AG04450 (cell line): ENCODE measurements at places on chromosomes 1 and 21.

DNA sequence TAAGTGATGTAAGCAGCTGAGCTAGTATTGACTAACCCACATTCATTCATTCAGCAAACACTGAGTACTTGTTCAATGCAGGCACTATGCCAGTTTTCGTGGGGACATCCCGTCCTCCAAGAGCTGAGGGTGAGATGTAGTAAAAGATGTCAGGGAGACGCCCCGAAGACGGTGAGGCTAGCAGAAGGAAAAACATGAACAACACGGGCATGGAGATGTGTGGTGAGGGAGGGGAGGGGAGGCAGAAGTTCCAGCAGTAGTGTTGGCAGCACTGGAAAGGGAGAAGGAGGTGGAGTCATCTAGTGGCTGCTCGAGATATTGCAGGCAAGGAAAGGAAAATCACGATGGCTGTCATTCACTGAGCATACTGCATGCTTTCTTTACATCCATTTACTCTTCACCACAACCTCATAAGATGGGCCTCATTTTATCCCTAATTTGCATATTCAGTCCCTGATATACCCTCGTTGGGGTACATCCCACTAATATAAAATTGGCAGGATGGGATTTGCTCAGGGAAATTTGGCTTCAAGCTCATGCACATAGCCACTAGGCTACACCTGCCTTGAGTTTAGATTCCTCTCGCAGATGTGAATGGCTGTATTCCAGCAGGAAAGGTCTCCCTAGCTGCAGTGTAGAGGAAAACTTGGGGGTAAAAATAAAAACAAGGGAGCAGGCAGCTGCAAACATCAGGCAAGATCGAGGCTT lies 14.5 kb downstream of the PDZK1IP1 start:
- DNase-seq = peak; percentile 21

DNA sequence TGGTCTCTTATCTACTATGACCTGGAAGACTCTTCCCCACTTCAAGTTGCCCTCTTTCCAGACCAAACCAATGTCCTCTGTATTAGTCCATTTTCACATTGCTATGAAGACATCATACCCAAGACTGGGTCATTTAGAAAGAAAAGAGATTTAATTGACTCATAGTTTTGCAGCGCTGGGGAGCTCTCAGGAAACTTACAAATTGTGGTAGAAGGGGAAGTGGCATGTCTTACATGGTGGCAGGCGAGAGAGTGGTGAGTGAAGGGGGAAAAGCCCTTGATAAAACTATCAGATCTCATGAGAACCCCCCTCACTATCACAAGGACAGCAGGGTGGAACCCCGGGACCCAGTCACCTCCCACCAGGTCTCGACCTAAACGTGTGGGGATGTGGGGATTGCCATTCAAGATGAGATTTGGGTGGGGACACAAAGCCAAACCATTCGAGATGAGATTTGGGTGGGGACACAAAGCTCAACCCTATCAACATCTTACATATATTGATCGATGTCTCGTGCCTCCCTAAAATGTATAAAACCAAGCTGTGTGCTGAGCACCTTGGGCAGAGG lies 14.2 kb upstream of the AGPAT3 start:
- no peak for DNase-seq

DNA sequence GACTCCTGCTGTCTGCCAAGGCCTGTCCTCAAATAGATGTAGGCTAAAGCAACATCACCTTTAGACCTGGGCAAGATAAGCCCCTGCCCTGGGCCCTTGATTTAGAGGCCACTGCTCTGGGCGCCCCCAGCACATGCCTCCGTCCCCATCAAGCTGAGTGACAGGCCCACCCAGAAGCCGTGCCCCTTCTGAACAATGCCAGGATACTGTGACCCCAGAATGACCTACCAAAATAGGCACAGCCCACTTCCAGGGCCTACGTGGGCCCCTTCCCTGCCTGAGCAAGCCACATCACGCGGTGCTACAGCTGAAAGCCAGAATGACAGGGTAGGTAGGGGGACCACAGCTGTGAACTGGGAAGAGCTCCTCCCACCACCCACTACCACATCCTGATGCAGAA lies 24.7 kb upstream of the BECN2 start:
- no peak for DNase-seq

- DNase-seq = no peak
Measured at GRCh38 chr1:119829625-119830024, 18.4 kb upstream of the REG4 start.

DNA sequence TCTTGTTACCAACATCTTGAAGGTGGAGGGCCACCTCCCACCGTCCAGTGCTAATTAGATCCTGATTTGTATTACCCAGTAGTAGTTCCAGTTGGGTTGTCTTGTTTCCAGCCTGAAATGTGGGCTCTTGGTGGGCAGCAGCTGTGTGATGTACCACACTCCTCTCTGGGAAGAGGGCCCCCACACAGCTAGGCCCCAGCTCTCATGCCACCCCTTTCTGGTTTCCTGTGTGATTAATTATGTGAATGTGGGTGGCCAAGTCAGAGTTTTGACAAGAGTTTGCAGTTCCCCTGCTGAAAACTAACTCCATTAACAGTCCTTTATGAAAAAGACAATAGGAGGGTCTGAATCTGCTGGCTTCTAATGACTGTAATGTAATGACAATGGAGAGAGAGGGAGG lies 3.8 kb downstream of the HMGB4 start:
- no peak for DNase-seq

- DNase-seq = no peak
Measured at GRCh38 chr1:240199758-240200645, 108.3 kb downstream of the FMN2 start.

- DNase-seq = no peak
Measured at GRCh38 chr1:58290685-58291372, 255.7 kb downstream of the OMA1 start.

GRCh38 chr1:61404597-61405376 lies 320.2 kb downstream of the TM2D1 start:
- DNase-seq = no peak

DNA sequence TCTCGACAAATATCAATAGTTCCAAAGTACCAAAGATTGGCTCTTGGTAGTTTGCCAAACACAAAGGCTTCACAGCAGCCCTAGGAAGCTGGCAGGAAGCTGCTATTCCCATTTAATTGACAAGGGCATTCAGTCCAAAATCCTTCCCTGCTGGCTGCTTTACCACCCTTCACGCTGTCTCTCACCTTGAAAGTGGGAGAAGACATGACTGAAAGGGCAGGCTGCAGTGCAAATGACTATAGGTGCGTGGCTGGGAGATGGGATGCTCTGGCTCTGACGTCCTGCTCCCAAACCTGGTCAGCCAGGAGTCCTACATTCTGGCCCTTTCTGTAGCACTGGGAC lies 3.8 kb upstream of the CSF1 start:
- DNase-seq = no peak

DNA sequence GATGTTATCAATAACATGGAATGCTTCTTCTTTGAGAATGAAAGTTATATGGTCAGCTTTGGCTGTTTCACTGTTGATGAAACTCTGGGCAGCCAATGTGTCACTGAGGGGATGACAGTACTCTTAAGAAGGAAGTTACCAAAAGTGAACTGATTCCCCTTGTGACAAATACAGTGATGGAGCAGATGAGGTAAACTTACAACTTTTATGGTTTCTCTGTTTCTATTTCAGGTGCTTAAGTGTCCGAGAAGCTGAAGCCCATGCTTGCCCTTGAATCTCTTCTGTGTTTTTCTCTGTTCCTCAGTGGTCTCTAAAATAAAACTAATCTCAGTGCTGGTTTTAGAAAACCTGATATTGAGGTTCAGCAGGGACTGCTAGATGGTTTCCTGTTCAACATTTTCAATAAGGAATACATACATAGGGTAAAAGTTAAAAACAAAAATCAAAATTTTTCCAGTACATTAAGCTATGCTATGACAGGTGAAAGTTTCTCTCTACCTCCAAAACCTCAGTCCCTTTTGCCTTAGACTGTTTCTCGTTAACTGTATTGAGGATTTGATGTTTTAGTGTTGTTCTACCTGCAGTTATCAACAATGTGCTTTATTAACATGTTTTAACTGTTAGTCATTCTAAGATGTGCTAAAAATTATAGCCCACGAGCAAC lies 454.4 kb upstream of the ADGRL4 start:
- DNase-seq = no peak

DNA sequence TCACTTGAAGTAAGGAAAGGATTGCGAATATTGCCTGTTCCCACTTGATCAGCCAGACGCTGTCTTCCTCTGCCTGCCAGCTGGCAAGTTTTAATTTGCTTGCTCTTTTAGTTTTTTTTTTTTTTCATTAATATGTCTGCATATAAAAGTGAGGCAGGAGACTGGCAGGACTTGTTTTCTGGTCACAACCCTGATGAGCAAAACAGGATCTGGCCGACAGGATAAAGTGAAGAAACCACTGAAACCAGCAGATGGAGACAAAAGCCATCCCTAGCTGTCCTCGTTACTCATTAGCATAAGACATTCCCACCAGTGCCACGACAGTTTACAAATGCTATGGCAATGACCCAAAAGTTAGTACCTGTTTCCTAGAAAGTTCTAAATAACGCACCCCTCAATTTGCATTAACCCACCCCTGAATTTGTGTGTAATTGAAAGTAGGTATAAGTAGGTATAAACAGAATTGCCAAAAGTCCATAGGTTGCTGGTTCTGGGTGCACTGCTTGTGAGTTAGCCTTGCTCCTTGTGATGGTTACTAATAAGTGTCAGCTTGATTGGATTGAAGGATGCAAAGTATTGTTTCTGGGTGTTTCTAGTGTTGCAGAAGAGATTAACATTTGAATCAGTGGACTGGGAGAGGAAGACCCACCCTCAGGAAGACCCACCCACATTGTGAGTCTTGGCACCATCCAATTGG lies 60.8 kb downstream of the ZNF684 start:
- no peak for DNase-seq

DNA sequence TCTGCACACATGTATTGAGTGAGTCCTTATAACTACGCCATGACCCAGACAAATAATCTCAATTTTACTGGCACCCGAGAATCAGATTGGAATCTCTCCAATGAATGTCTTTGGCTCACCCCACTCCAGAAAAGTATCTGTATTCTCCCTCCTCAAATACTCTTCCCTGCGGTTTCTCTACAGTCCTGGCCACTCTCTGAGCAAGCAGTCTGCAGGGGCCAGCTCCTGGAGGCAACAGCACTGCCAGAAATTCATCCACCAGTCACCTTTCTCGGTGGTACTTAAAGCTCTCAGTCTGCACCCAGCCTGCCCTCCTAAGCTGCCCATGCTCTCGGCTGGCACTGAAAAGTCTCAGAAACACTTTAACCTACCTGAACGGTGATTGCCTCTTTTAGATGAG lies 16.1 kb upstream of the LYST start:
- no peak for DNase-seq

GRCh38 chr21:42242611-42243010 lies 23.7 kb downstream of the ABCG1 start:
- no peak for DNase-seq

GRCh38 chr1:198837278-198838021 lies 198.6 kb downstream of the PTPRC start:
- DNase-seq = no peak

DNA sequence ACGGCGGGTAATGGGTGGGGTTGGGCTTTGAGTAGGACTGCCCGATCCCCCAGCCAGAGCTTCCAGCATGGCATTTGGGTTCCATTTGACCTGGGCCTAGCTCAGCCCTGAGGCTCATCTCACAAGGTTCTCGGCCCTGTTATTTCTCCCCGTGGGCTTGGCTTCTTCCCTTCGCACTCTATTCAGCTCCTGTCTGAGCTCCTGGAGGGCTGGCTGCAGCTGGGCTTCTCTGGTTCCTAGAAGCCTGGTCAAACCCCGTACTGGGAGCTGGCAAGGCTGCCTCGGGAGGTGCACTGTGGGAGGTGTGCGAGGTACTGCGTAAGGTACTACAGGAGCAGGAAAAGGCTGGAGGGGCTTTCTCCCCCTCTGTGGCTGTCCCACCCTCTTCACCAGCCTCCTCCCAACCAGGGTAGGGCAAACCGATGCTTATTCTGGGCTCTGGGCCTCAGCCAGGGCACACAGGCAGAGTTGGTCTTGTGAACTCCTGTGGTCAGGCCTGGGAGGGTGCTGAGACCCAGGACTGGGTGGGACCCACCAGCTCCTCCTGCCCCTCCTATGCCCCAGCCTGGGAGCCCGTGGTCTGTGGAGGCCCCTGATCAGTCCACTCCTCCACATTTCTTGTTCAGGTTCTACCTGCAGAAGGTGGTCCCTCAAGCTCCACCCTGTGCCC lies 814 bp downstream of the A3GALT2 start:
- DNase-seq = no peak

DNA sequence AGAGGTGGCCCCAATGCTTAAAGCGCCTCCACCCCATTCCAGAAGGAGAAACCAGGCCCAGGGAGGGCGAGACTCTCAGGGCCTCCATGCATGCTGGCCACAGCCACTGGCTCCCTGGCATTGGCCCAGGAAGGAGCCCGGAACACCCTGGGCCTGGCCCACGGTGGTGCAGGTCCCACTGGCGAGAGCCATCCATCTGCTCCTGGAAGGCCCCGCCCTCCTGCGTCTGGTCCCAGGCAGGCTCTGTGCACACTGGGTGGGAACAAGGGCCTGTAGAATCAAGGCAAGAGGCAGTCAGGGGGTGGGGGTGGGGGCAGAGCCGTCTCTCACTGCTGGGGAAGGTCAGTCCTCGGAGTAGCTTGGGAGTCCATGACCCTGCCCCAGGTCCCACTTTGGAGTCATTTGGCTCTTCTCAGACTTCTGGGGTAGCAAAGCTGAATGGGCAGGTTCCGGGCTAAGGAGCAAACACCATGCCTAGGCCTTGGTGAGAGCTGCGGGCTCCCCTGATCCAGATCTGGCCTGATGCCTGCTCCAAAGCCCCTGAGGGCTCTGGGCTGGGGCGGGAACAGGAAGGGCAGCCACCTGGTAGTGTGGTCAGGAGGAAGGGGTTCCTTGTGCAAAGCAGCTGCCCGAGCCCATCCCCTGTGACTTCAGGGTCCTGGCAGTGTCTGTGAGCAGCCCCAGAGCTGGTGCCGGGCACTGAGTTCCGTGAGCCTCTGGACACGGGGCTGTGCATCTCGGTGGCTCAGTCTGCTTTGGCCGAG lies 107.0 kb upstream of the ARHGEF16 start:
- no peak for DNase-seq

DNA sequence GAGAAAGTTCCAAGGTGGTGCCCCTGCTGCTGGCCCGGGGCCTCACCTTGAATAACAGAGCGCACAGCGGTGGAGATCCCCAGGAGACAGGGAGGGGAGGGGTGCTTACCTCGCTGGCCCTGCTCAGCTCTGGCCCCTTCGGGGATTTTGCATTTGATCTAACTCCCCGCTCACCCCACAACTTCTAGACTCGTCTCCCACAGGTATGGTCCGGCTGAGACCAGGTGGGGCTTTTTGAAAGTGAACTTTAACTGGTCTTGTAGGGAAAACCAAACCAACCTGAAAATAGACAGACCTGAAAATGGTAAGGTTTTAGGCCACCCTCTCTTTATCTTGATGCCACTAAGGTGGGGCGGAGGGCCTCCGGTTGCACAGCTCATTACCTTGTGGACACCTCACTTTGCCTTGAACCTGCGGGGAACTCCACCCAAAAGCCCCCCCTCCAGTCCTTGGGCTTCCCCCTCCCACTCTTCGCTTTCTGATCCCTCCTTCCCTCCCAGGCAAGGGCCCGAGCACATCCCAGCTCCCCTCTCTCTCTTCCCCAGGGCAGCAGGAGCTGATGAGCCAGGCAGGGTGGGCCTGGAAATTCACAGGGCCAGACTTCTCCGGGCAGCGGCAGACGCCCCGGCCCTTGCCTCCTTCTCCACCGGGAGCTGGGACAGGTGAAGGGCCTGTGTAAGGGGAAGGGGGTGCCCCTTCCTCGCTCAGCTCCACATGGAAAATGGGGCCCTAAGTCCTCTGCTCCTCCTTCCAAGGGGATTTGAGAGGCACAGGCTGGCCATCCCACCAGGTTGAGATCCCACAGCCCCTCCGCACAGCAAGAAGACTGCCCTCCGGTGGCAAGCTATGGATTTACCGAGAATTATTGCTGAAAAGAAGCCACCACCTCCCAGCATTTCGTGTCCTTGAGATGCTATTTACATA lies 16.1 kb downstream of the TNFRSF8 start:
- peak; percentile 13 for DNase-seq

- DNase-seq = no peak
Measured at GRCh38 chr1:91742848-91743292, 143.1 kb downstream of the TGFBR3 start.
